ENCODE measurements at places on chromosomes 2 and 18. TPM values are rescaled to one million over a fixed set of nuclear protein-coding genes. Genes with fewer than 3 reads are reported as not detected.

GRCh38 chr2:29351248-29351647, 236.0 kb downstream of the CLIP4 start:
- H3K4me3 ChIP-seq, result no peak overlapping the region
- DNase-seq, result no peak
- no peaks in the 10 kb centered on the region for H3K4me1 ChIP-seq
- no peak overlapping the region for H3K27ac ChIP-seq

DNA sequence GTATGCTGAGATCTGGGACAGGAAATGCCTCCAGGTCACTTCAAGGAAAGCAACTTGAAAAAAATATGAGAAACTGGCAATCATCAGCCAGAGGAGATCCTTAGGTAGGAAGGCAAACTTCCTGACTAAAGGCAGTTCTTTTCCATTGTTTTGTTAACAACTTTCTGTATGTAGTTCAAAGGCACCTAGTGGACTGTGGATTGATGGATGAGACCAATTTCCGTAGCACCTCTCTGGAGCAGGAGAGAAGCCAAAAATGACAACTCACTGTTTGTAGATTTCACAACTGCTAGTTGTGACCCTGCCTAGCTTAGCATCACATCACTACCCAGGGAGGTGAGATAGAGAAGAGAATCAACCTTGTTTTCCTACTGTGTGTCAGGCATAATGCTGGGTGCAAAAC, 21.8 kb upstream of the NOSTRIN start:
- no peak overlapping the region for H3K27ac ChIP-seq
- DNase-seq, result no peak
- H3K27me3 ChIP-seq, result no peaks in the 10 kb centered on the region
- H3K4me1 ChIP-seq, result no peaks in the 10 kb centered on the region
- H3K4me3 ChIP-seq, result no peak overlapping the region

Gene ARHGAP28
- total RNA-seq, result not detected

GRCh38 chr2:119678021-119678656, 862 bp upstream of the TMEM177 start:
- no peaks in the 10 kb centered on the region for H3K27me3 ChIP-seq
- DNase-seq, result peak; percentile 29
- H3K4me1 ChIP-seq, result peaks cover 26% of the 10 kb centered on the region
- peak overlapping the region; percentile 38 for H3K27ac ChIP-seq
- peak overlapping the region; percentile 86 for H3K4me3 ChIP-seq

DNA sequence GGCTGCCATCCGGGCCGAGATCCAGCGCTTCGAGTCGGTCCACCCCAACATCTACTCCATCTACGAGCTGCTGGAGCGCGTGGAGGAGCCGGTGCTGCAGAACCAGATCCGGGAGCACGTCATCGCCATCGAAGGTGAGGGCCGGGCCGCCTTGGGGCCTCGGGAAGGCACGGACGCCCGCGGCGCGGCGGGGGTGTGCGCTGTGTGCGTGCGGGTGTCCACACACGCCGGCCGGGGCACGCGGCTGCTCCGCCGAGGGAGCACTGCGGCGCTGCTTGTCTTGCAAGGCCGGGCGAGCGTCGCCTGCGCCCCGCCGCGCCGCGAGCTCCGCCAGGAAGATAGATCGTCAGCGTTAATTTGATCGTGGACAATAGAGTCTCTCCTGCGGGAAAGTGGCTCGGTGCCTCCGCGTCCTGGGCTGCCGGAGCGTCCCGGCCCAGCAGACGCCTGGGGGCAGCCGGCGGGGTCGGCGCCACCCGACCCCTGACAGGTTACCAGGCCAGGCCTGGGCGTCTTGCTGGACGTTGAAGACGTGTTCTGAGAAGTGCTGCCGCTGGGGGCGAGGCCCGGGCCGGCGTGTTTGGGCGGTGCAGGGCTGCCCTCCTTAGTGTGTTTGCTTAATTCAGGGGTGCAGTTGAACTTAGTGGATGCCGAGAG, 1.0 kb downstream of the AGAP1 start:
- H3K4me3 ChIP-seq, result peak overlapping the region; percentile 52
- DNase-seq, result peak; percentile 12
- H3K4me1 ChIP-seq, result peaks cover 8% of the 10 kb centered on the region
- peaks cover 62% of the 10 kb centered on the region for H3K27me3 ChIP-seq
- no peak overlapping the region for H3K27ac ChIP-seq

Gene ABCG8
- not detected for total RNA-seq

Gene SMYD1
- total RNA-seq, result not detected

GRCh38 chr2:213149294-213149875, 2.0 kb downstream of the IKZF2 start:
- H3K36me3 ChIP-seq, result no peaks in the 10 kb centered on the region
- H3K4me3 ChIP-seq, result peak overlapping the region; percentile 73
- peak overlapping the region; percentile 52 for H3K27ac ChIP-seq
- H3K4me1 ChIP-seq, result peaks cover 20% of the 10 kb centered on the region
- H3K27me3 ChIP-seq, result peaks cover 36% of the 10 kb centered on the region

DNA sequence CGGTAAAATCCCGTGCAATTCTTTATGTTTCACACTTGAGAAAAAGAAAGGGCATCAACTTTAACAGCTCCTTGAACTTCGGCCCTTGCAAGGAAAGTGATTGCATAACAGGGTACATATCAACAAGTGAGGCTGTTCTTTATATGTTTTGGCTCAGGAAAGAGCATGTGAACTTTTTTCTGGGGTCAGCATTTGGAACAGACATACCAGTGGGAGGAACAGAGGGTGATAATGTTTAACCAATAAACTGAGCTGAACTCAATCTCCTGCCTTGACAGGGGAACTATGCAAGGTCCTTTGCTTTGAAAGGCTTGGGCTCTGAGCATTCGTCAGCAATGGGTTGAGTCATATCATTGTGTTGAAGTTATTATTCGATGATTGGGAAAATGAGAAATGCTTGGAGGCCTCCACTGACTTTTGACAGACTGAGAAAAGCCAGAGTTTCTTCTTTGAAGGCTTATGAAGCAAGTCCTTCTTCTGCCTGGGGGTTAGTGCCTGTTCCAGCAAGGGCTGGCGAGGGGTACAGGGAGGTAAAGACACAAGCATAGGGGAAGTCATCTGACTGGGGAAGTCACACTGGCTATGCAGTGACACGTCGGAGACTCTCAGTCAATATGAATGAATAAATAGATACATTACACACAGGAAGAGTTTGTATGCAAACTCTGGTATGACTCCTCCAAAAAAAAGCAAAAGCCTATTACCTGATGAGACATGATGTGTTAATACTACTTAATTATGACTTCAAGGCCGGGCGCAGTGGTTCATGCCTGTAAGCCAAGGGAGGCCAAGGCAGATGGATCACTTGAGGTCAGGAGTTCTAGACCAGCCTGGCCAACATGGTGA, 57.2 kb downstream of the CYB5A start:
- no peak overlapping the region for H3K4me3 ChIP-seq
- H3K4me1 ChIP-seq, result no peaks in the 10 kb centered on the region
- H3K27me3 ChIP-seq, result peaks cover 9% of the 10 kb centered on the region
- no peak for DNase-seq

DNA sequence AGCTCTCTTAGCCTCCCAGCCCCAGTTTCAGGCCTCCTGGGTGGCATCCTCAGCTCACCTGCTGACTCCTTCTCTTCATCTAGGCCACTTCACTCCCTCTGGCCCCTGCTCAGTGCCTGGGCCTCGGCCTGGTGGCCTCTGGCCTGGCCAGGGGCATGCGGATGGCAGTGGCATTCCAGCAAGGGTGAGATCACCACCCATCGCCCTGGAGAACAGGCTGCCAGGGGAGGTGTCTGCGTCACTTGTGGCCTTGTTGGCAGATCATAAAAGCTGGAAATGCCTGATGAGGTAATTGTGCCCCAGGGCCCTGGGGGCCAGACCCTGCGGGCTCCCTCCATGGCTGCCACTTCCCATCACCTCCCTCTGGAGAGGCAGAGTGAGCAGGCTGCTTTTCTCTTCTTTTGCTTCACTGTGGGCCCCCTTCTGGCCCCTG, 72.5 kb upstream of the SMAD2 start:
- no peak overlapping the region for H3K4me3 ChIP-seq
- H3K36me3 ChIP-seq, result no peaks in the 10 kb centered on the region
- H3K27me3 ChIP-seq, result peaks cover 3% of the 10 kb centered on the region
- DNase-seq, result no peak
- no peak overlapping the region for H3K27ac ChIP-seq

Gene LRRTM4
- total RNA-seq, result not detected

DNA sequence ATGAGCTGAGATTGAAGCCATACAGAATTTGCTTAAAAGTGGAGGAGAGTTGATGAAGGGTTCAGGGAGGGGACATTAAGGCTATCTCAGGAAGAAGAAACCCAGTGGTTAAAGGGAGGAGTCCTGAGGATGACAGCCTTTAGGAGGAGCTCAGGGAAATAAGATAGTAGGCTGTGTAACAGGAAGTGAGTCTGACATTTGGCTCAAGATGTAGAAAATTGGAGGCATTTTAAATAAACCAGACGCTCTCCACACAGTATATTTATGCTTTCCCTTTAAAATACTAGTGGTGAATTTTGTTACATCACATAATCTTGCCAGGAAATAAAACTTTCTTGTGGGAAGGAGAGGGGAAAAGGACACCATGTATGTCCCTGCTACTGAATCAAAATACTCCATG, 11.6 kb downstream of the KCNH7 start:
- no peak overlapping the region for H3K4me3 ChIP-seq
- no peaks in the 10 kb centered on the region for H3K27me3 ChIP-seq
- H3K27ac ChIP-seq, result no peak overlapping the region
- no peaks in the 10 kb centered on the region for H3K36me3 ChIP-seq

- no peak overlapping the region for H3K4me3 ChIP-seq
- no peak overlapping the region for H3K27ac ChIP-seq
- DNase-seq, result no peak
- H3K27me3 ChIP-seq, result no peaks in the 10 kb centered on the region
Observed at GRCh38 chr18:24656551-24657443, 196.4 kb downstream of the HRH4 start.

Gene C2orf81
- total RNA-seq, result 2.8 TPM

DNA sequence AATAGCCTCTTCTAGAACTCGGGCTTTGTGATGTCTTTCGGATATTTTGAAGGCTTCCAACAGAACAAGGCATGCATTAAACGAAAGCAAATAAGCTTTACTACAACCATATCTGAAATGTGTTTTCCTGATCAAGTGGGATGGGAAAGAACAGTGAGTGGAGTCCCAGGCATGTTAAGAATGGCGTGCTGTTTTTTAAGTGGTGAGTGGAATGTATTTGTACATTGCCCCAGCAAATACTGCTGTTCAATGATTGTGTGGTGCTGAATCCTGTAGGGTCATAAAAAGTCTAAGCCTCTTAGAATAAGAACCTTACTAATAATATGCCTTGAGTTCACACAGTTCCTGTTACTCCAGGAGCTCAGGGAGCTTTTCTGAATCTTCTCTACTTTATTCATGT, 52.5 kb downstream of the POMC start:
- no peak for DNase-seq
- peaks cover 5% of the 10 kb centered on the region for H3K27me3 ChIP-seq
- H3K27ac ChIP-seq, result no peak overlapping the region
- no peaks in the 10 kb centered on the region for H3K36me3 ChIP-seq
- H3K4me1 ChIP-seq, result no peaks in the 10 kb centered on the region

Gene HOXD12
- not detected for total RNA-seq

- no peak overlapping the region for H3K4me3 ChIP-seq
- H3K27me3 ChIP-seq, result peaks cover 5% of the 10 kb centered on the region
- no peak for DNase-seq
- no peak overlapping the region for H3K27ac ChIP-seq
- H3K36me3 ChIP-seq, result no peaks in the 10 kb centered on the region
- no peaks in the 10 kb centered on the region for H3K4me1 ChIP-seq
Observed at GRCh38 chr2:182694189-182694588, 21.9 kb upstream of the DNAJC10 start.
